Hematopoietic multipotent progenitor cell treated with erythropoietin and hydrocortisone succinate and interleukin-3 and kit ligand, for 17 days (in vitro differentiated cells): ENCODE measurements at places on chromosomes 7 and 10.

- peak; percentile 84 for DNase-seq
These were observed 84.0 kb downstream of the NRBF2 start for GRCh38 chr10:63217120-63217605.

- DNase-seq: peak; percentile 46
These were observed 45.4 kb downstream of the SLC13A1 start for GRCh38 chr7:123154231-123154860.

DNA sequence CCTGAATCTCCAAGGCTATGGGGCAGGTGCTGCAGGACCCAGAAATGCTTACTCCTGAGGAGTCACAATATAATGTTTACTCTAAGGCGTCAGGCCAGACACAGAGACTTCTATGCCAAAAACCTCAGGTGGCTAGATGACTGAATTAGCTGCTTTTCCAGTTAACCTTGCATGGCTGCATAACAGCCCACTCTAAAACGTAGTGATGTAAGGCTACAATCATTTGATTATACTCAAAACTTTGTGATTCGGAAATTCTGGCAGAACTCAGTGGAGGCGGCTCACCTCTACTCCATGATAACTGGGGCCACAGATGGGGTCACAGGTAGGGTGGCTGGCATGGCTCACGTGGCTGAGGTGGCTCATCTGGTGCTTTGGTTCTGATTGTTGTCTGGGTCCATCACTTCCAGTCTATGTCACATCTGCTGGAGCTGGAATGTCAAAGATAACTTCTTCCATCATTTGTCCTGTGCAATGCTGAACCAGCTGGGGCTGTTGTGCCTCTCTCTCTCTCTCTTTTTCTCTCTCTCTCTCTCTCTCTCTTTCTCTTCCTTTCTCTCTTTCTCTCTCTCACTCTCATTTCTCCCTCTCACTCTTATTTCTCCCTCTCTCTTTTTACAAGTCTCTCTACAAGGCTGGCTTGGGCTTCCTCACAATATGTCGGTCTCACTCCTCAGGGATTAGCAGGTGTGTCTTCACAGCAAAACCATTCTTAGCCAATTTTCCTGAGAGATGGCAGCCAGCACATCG is 11.8 kb downstream of the TMEM72 start:
- no peak for DNase-seq

DNA sequence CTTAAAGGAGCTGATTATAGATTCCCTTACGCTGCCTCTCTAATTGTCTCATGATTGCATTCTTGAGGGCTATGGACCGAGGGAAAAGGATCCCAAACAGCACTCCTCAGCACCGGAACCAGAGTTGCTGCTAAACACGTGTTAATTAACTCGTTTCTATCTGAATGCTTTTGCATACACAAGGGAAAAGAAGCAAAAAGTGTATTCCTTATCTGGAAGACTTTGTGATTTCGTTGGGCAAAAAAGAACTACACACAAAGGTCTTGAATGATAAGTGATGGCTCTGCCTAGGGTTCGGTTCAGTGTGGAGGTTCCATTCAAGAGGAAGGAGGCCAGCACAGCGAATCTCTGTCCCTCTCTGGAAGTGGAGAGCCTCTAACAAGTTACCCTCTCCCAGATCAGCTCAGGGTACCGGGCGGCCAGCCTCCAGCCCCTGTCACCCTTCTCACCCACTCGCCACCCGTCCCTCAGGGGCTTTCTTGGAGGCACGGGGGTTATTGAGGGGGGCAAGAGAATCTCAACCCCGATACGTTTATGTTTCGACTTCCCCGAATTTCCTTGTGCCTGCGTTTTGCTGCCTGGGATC is 515 bp upstream of the SLC4A2 start:
- DNase-seq: peak; percentile 43

GRCh38 chr10:118457824-118458428 is 115.8 kb upstream of the FAM204A start:
- no peak for DNase-seq

GRCh38 chr7:43931346-43931745 is 5.1 kb downstream of the UBE2D4 start:
- no peak for DNase-seq

DNA sequence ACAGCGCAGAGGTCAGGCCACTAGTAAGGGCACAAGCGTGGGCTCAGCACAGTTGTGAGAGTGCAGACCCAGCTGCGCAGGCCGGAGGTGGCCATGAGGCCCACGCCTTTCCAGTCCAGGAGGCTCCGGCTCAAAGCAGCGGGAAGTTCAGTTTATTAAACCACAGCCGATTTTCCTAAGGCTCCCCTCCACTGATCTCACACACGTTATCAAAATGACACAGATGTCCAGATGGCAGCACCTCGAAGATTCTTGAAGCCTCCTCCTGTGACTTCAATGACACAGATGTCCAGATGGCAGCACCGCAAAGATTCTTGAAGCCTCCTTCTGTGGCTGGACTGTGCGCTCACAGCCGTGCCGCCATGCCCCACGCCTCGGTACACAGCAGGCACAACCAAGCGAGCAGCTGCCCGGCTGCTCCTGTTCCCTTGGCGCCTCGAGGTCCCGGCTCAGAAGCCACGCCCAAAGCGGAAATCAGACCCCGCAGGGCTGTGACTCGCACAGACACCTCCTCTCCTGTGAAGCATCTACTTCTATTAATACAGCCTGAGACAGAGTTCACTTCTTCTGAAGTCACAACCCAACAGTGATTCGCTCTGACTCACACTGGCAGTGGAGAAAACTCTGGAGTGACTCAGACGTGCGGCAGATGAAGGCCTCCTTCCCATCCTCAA is 122.7 kb downstream of the MAD1L1 start:
- DNase-seq: peak; percentile 8

DNA sequence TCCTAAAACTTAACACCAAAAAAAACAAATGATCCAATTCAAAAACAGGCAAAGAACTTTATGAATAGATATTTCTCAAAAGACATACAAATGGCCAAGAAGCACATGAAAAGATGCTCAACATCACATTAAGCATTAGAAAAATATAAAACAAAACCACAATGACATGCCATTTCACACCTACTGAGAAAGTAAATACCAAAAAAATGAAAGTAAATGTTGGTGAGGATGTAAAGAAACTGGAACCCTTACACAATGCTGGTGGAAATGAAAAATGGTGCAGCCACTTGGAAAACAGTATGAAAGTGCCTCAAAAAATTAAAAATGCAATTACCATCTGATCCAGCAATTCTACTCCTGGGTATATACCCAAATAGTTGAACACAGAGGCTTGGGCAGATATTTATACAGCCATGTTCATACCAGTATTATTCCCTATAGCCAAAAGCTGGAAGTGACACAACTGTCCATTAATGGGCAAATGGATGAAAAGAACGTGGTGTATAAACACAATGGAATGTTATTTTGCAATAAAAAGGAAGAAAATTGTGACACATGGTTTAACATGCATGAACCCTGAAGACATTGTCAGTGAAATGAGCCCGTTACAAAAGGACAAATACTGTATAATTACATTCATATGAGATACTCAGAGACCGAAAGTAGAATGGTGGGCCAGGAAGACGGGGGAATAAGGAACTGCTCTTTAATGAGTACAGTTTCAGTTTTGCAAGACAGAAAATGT is 89.0 kb downstream of the JMJD1C start:
- no peak for DNase-seq

- no peak for DNase-seq
These were observed 8.0 kb downstream of the DNAJC1 start for GRCh38 chr10:21995557-21995956.

- DNase-seq: no peak
These were observed 4.9 kb upstream of the YKT6 start for GRCh38 chr7:44195889-44196288.

- no peak for DNase-seq
These were observed 8.2 kb downstream of the BLNK start for GRCh38 chr10:96263176-96263575.
